Activated naive CD4-positive, alpha-beta T cell (primary cell): ENCODE measurements at places on chromosomes 11 and 22.

GRCh38 chr11:4178813-4179662, 84.4 kb downstream of the RRM1 start:
- DNase-seq: no peak

GRCh38 chr22:35685731-35686130, 31.9 kb upstream of the APOL5 start:
- no peak for DNase-seq

GRCh38 chr11:88164806-88165585, 10.2 kb downstream of the RAB38 start:
- no peak for DNase-seq

GRCh38 chr22:49150801-49151221, 676.9 kb downstream of the BRD1 start:
- no peak for DNase-seq

DNA sequence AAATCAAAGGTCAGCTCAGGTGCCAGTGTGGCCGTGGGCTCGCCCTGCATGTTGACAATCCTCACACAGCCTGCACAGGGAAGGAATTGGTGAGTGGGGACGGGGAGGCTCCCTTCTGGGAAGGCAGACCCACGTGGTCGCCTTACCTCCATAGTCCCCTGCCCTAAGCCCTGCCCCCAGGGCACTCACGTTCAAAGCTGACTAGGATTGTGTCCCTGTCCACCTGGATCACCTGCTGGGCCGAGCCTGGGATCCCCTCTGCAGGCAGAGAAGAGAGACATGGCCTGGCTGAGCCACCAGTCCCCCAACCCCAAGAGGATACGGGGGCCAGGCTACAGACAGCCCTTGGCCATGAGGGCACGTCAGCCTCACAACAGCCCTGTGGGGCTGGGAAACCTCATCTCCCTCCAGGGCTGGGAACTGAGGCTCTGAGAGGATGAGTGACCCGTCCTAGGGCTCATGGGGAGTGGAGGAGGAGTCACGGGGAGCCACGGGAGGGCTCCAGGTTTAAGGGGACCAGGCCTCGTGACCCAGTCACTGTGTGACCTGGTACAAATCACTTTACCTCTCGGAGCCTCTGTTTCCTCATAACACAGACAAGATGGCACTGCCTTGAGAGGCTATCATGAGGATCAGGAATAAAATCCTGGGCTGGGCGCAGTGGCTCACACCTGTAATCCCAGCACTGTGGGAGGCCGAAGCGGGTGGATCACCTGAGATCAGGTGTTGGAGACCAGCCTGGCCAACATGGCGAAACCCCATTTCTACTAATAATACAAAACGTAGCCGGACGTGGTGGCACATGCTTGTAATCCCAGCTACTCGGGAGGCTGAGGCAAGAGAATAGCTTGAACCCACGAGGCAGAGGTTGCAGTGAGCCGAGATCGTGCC, 12.1 kb upstream of the SF1 start:
- no peak for DNase-seq

DNA sequence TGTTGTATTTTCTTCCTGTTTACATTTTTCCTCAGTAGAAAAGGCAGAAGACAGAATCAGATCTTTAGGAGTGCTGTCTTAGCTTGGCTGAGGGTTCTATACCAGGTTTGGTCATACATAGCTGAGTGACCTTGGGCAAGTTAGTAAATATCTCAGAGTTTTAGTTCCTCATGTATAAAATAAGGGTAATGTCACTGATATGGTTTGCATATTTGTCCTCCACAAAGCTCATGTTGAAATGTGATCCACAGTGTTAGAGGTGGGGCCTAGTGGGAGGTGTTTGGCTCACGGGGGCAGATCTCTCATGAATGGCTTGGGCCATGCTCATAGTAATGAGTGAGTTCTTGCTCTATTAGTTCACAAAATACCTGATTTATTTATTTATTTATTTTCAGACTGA, 7.5 kb upstream of the HTR3A start:
- no peak for DNase-seq

- no peak for DNase-seq
These were observed 109.3 kb downstream of the ST3GAL4 start for GRCh38 chr11:126464796-126465195.

DNA sequence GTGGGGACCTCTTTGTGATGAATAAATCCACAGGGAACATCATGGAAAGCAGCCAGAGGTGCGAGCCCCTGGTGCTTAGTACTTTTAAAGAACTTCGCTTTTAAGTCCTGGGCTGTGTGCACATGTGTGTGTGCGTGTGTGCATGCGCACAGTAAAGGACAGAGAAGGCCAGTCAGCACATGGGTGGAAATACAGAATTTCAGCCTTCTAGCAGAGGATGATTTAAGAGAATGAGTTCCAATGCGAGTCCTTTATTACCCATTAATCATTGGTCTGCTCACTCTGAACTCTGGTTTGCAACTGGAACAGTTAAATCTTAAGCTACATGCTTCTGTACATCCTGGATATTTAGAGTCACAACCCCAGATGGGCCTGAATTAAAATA, 18.9 kb downstream of the TEAD1 start:
- DNase-seq: no peak

DNA sequence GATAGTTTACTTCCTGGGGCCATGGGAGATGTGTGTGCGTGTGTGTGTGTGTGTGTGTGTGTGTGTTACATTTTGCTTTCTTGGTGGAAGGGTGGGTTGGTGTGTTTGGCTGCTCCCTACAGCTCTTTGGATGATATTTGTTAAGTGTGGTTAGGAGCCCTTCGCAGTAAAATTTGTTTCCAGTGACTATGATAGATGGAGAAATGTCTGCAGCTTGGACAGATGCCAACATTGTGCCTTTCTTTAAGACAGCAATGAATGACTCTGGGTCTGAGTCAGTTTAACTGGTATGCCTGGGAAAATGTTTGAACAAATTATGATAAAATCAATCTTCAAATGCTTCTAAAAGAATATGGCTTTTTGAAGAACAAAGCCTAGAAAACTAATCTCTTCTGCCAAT, 102.7 kb upstream of the TRPC6 start:
- DNase-seq: no peak

DNA sequence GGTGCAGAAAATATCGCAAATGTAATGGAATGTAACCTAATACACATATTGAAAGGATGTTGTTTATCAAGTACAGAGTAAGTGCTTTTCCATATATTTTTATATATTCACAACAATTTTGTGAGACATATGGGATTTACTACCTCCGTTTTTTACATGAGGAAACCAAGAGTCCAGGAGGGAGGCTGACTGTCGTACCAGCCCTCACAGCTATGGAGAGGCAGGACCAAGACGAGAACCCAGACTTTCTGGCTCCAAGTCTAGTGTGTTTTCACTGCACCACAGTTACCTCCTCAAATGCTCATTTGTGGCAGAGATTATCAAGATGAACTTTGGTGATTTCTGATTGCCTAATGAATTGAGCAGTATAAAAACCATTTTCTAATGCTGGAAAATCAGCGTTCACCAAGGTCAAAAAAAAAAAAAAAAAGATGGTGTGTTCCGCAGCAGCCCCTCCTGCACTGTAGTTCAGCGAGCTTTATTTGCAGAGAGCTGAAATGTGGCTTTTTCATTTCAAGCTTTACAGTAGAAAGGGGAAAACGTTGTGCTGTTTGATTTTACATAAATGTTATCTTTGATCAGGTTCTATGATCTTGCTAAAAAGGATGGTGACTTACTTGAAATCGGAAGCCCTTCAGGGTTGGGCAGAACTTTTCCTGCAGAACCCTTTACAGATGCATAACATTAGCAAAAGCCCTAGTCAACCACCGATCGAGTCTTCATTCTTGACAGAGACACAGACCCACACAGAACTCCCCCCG, 44.7 kb upstream of the WEE1 start:
- DNase-seq: no peak

GRCh38 chr22:49815641-49816091, 12.0 kb downstream of the BRD1 start:
- DNase-seq: no peak

DNA sequence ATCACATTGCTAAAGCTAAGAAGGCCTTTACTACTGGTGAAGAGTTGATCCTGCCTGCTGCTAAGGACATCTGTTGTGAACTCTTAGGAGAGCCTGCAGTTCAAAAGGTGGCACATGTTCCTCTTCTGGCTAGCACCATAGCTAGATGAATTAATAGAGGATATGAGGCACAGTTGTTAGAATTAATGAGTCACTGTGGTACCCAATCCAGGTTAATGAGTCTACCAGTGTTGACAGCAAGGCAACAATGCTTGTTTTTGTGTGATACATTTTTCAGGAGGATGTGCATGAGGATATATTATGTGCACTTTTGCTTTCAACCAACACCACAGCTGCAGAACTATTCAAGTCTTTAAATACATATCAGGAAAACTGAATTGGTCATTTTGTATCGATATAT, 12.0 kb downstream of the C11orf58 start:
- DNase-seq: no peak

DNA sequence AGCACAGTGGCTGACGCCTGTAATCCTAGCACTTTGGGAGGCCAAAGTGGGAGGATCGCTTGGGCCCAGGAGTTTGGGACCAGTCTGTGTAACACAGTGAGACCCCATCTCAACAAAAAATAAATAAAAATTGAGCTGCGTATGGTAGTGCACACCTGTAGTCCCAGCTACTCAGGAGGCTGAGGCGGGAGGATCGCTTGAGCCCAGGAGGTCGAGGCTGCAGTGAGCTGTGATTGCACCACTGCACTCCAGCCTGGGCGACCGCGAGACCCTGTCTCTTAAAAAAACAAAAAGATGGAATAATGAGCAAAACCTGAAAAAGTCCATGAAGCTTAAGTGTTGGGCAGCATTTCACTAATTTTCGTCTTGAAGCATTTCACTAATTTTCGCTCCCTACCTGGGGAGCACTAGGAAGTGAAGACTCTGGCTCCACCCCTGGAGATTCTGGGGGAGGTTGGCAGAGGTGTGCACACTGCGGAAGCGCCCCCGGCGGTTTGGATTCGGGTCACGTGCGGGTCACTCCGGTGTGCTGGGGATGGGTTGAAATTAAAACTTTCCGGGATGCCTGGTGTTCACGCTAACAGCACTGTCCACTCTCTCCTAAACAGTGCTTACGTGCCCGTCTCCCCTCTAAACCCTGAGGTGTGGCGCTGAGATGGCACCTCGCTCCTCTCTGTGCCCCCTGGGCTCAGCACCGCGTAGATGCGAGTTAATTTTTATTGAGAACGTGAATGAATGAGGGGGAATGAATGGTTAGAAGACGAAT, 906 bp upstream of the NAA40 start:
- DNase-seq: no peak

DNA sequence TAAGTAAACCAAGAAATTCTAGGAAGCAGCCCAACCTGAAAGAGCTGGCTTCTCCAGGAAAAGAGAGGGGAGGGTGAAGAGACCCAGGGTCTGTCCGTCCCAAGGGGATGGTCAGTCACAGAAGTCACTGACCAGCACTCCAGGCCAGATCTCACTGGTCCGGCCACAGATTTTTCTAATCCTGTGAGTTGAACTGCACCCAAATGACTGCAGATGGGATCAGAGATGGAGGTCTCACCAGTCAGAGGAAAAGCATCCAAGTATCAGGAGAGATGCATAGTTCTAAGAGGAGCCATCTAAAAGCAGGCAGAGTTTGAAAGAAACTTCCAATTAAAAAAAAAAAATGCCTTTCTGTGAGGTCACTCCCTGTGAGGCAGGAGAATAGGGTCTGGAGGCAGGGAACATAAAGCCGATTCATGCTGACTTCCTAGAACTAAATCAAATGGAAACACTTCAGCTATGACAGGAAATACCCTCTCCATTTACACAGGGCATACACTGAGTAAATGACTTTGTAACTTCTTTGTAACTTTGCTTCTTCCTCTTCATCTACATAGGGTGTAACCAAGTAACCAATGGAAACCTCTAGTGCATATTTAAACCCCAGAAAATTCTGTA, 144.5 kb downstream of the CCDC34 start:
- no peak for DNase-seq

DNA sequence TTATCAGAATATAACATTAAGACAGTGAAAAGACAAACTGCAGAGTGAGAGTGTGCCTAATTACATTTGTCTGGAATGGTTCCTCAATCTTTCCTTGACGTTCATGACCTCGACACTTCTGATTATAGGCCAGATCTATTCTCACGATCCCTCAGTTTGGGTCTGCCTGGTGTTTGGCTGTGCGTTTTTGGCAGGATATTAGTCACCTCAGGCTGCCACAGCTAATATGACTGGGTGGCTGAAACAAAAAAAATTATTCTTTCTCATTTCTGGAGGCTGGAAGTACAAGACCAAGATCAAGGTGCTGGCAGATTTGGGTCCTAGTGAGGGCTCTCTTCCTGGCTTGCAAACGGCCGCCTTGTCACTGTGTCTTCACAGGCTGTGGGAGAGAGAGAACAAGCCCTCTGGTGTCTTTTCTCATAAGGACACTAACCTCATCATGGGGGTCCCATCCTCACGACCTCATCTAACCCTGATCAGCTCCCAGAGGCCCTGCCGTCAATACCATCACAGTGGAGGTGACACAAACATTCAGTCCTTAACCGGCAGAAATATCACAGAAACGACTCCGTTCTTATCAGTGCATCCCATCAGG, 23.2 kb downstream of the IFITM10 start:
- DNase-seq: no peak

DNA sequence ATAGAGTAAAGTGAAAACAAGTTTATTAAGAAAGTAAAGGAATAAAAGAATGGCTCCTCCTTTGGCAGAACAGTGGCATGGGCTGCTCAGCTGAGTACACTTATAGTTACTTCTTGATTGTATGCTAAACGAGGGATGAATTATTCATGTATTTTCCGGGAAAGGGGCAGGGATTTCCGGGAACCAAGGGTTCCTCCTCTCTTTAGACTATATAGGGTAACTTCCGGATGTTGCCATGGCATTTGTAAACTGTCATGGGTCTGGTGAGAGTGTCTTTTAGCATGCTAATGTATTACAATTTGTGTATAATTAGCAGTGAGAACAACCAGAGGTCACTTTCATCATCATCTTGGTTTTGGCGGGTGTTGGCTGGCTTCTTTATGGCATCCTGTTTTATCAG, 23.5 kb upstream of the SPTY2D1 start:
- DNase-seq: no peak

GRCh38 chr11:129292771-129293170, 82.9 kb upstream of the BARX2 start:
- no peak for DNase-seq

DNA sequence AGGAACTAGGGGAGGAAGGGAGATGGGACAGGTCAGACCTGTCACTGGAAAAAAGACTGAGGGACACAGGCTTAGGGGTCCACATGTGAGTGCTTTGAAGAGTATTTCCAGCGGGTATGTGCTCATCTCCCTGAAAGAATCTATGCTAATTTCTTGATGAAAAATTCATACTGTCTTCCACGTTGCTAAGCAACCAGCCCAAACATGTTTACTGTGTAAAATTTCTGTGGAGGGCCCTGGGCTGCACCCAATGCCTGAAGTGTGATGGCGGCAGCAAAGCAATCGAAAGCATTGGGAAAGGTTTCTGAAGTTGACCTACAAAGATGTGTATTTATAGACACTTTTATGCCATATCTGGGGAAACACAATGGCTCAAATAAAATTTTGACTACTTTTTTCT, 7.4 kb downstream of the SYT13 start:
- no peak for DNase-seq
